NCI-H510A (cell line): ENCODE measurements at places on chromosomes 16 and 17.

GRCh38 chr17:46770818-46771560, 47.5 kb downstream of the WNT3 start:
- peak; percentile 16 for DNase-seq

DNA sequence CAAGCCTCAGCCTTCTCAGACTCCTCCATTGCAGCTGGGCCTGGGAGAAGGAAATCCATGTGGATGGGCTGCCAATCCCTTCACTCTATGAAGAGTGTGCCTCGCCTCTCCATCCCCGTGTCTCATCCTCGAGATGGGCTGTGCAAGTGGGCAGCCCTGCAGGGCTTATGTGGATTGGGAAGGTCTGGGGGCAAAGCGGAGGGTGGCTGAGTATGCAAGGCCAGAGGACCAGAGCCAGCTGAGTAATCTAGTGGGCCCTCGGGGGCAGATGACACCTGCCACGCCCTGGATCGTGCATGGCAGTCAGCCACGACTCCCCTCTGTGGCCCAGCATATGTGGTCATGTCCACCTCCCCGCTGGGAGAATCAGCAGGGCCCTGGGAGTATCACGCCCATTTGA, 78.9 kb downstream of the IRX5 start:
- no peak for DNase-seq

DNA sequence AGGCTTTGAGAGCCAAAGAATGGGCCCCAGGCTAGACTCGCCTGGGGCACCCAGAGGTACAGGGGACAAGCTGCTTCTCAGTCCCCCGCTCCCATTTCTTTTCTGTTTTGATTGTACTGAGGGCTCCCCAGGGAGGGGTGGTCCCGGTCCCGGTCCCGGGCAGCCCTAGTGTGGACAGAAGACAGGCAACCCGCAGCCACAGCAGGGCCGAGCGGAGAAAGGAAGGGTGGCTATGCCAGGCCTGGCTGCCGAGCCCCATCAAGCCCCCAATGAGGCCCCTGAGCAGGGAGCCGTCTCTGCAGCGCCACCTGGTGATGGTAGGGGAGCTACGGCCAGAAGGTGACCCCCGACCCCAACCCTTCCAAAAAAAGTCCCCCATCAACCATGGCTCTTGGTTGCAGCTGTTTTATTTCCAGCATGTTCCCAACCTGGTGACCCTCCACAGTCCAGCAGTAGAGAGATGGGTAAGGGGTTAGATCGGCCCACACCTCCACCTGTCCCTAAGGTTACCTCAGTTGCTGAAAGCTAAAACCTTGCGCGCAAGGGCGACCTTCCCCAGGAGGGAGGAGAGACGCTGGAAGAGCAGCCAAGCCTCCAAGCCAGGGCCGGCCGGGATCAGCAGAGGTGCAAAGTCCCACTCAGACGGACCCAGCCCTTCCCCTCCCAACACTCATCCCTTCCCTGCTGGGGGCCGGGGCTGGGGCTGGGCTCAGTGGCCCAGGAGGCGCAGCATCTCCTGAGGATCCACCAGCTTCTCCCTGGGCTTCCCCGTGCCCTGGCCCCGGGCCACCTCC, 2.6 kb upstream of the GRIN2C start:
- DNase-seq = peak; percentile 34

DNA sequence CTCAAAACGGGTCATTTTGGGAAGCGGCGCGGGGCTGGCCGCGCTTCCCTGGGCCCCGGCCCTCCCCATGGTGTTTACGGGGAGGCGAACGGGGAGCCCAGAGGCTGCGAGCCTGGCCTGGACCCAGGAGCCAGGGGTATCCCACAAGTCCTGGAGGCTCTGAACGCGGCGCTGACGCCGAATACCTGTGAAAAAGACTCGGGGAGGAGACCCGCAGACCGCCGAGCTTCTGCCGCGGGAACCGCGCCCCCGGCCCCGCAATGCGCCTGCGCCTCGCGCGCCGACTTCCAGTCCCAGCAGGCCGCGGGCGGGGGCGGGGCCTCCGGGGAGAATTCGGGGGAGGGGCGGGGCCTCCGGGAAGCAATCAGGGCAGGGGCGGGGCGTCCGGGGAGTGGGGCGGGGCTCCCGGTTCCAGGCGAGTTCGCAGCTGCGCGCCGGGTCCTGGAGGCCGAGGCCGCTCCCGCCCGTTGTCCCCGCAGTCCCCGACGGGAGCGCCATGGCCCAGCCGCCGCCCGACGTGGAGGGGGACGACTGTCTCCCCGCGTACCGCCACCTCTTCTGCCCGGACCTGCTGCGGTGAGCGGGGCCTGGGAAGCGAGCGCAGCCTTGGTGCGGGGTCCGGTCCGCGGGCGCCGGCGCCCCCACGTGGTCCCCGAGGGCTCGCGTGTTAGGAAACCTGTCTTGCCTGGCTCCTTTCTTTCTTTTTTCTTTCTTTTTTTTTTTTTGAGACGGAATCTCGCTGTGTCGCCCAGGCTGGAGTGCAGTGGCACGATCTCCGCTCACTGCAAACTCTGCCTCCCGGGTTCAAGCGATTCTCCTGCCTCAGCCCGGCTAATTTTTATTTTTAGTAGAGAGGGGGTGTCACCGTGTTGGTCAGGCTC, at the start of gene DECR2:
DECR2 (plus strand) TSS at position 418 of the 881 bp plus-strand sequence; CDS start at position 497, 79 bp downstream.
- no peak for DNase-seq

DNA sequence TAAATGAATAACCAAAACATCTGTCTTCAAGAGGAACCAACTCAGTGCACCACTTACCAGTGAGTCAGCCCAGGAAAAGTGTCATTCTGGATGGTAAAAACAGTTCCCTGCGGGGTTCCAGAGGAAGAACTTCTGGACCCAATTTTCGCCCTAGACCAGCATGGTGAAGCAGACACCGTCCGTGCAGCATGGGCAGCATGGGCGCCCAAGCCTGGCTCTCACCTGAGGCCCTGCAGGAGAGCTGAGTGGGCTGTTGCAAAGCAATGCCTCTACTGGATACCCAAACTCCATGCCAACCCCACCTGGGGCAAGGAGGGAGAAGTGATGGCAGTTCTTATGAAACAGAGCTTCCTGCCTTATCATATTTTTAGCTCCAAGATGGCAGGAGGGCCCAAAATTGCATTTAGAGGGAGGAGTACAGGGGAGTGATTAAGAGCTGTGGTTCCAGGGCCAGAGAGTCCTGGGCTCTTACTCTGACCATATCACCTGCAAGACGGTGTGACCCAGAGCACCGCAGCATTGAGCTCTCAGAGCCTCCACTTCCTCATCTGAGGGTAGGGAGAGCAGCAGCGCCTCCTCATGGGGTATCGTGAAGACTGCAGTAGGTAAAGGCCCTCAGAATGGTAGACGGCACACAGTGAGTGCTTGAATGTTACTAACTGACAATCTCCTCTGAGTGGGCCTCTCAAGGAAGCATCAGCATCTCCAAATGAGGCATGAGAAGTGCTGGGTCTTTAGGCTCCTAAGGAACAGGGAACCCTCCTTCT, 16.6 kb upstream of the INPP5K start:
- DNase-seq = no peak

GRCh38 chr16:87156195-87156594, 161.0 kb downstream of the C16orf95 start:
- no peak for DNase-seq

GRCh38 chr16:20385844-20386832, 18.4 kb downstream of the PDILT start:
- peak; percentile 41 for DNase-seq
